ENCODE measurements at places on chromosomes 3 and 15.
A peak's percentile ranks its signal among the peaks of the same experiment; 100 is the strongest.

- DNase-seq: no peak
Measured at GRCh38 chr3:148778926-148779325, 48.7 kb upstream of the CPB1 start.

DNA sequence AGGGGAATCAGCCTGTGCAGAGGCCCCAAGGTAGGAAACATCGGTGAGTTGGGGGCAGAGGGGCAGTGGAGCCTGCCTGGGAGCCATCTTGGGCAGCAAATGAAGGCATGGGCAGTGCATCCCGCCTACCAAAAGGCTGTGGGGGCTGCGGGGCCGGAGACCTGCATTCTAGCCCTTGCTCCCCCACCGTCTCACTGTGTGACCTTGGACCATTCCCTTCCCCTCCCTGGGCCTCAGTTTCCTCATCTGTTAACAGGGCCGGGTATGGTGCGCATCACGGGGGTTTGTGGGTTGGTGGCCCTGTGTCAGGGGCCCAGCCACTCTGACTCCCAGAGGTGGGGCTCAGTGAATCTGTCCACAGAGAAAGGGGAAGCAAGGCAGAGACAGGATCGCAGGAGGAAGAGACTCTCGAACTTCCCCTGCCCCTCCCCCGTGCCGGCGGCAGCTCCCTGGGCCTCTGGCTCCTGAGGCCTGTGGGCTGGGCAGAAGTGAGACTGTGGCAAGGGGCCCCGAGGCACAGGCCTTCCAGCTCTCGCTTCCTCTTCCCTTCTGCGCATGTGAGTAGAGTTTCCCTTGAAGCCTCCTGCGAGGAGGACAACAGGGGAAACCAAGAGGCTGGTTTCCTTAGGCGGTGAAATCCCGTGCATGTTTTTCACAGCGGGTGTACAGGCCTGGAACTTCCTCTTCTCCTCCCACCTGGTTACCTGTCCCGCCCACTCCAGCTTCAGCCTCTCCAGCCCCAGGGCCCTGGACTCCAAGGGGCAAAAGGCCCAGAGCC, 42.9 kb downstream of the IDH2 start:
- DNase-seq: no peak

DNA sequence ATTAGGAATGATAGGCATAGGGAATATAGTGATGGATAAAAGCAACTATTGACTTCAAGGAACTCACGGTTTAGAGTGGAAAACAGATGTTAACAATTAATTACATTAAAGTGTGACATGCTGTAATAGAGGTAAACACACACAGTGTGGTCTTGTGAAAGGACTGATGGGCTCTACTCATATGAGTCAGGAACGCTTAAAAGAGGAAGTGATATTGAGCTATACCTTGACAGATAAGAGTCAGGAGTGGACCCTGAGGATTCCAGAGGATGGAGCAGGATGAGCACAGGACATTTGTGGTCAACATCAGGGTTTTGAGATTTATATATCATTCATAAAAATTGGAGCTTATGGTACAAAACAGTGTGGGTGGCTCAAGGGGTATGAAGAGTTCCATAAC, 11.0 kb downstream of the EXOG start:
- DNase-seq: no peak

DNA sequence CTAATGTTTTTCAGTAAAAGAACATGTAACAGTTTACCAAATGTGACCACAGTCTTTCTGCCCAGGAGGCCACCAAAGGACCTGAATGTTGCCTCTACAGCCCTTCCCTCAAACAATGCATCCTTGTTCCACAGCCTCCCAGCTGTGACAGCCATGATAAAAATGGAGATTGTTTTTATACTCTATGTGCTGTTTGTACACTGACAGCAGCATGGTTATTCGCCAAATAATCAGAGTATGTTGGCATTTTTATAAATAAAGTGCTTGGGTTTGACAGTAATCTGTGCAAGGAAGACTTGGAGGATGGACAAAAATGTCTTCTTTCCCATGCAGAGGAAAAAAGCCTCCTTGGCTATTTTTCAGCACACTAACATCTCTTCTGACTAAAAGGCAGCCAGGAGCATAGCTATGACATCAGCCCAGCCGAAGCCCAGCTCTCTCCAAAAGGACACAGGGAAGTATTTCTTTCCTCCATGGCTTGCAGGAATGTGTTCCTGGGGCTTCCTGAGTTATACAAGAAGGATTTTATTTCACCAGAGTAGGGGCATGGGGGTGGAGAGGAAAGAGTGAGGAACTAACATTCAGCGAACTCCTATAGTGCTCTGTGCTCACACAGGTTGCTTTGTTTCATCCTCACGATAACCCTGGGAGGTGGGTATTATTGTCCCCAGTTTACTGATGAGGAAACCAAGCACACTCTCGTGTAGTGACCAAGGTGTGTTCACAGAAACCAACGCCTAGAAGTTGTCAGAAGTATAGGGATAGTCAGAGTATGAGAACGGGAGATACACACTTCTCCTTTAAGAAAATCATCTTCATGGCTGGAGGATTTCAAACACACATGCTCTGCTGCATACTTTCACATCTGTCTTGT, 339.7 kb downstream of the MECOM start:
- peak; percentile 44 for DNase-seq

DNA sequence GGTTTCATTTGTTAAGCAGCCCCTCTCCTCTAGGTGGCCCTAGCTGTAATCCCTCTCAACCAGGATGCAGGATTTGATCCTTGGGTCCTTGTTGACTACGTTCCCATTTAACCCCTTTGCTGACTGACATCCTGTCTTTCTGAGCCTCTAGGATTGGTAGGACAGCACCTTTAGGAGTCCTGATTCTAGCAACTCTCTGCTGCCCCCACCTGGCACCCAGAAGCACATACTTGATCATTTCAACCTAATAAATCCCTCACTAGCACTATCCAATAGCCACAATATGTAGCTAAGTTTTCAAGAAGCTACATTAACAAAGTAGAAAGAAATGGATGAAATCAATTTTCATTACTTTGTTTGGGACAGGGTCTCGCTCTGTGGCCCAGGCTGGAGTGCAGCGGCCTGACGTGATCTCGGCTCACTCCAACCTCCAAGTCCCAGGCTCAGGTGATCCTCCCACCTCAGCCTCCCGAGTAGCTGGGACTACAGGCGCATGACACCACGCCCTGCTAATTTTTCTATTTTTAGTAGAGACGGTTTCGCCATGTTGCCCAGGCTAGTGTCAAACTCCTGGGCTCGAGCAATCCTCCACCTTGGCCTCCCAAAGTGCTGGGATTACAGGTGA, 28.3 kb downstream of the RSL24D1 start:
- peak; percentile 21 for DNase-seq

Measured in AG04450 (cell line).